ENCODE measurements at places on chromosomes 3 and 15.
A peak's percentile ranks its signal among the peaks of the same experiment; 100 is the strongest.

DNA sequence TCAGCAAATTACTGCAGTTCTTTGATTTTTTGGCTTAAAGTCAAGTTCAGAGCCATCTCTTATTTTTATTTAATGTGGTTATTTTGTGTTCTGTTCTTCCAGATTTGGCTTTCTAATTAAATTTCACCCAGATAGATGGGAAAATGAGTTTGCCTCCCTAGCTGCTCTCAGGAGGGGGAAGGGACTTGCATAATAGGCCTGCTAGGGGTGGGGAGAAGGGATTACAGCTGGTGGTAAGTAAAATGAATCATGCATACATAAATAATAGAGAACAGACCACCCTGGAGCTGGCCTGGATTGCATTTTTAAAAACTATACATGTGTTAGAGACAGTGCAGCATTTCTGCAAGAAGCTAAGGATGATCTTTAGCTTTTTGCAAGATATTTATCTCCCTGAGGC is 3.9 kb upstream of the PXYLP1 start:
- no peak for DNase-seq

GRCh38 chr3:71064956-71065763 is 518.4 kb downstream of the FOXP1 start:
- DNase-seq, result peak; percentile 75

- DNase-seq, result no peak
Observed at GRCh38 chr3:51927061-51927977, 14.4 kb downstream of the RRP9 start.

DNA sequence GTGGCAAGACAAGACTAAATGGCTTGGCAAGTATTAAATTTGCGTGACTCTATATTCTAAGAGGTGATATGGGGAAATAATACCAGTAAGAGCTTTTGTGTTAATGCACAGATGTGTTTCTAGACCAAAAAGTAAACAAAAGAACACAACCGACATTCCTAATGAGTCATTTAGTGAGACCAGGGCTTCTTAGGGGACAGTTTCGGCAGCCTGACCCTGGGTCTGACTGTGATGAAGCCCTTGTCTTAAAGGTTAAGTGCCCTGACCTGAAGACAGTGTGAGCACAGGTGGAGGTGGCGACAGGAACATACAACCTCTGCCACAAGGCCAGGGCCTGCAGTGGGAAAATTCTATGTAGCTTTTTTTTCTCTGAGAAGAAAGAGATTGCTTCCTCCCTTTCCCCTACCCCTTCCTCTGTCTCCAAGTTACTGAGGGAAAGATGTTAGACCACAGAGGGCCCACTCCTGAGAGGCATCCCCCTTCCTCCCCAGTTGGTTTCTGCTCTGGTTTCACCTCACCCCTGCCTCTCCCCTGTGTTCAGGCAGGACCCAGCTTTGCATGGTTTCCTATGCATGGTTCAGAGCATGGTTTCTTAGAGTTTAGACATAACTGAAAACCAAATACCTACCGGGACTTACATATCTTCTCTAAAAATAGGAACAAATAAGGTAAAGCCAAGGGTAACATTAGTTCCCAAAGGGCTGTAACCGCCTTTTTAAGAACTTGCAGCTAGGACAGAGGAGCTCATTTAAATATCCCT is 24.8 kb upstream of the CMTM7 start:
- DNase-seq, result no peak

GRCh38 chr3:58074116-58074715 is 66.0 kb downstream of the FLNB start:
- DNase-seq, result no peak

DNA sequence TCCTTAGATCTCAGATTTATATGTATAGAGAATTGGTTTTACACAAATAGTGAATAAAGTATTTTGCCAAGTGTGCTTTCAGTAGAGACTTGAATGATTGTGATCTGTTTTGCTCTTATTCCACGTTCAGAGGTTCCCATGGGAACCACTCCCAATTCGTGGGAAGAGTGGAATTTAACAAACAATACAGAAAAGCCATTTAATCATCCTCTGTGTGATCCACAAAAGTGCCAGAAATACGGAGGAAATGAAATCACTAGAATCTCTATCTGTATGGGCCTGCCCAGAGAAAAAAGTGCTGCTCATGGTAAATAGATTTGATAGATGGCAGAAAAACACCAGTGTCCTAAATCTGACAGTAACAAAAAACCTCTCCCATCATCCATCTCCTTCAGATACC is 56.0 kb downstream of the CNTN4 start:
- no peak for DNase-seq

GRCh38 chr3:79423417-79423816 is 344.4 kb downstream of the ROBO1 start:
- no peak for DNase-seq

GRCh38 chr15:83248151-83249029 is 36.1 kb downstream of the BNC1 start:
- peak; percentile 10 for DNase-seq

DNA sequence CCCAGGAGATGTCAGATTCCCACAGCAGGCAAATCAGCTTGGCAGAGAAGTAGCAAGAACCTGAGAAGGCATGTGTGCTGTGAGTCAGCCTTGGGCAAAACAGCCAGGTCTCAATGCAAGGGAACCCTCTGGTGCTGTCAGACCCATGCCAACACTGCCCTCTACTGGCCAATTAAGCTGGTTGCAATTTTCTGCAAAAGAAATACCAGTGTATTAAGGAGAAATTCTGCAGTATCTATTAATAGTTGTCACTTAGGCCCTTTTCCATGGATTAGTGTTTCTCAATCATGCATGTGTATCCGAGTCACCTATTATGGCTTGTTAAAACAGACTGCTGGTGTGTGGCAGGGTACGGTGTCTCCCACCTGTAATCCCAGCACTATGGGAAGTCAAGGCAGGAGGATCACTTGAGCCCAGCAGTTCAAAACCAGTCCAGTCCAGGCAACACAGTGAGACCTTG is 26.2 kb downstream of the MAP4 start:
- peak; percentile 78 for DNase-seq

GRCh38 chr3:23856286-23856685 is 50.5 kb downstream of the UBE2E1 start:
- no peak for DNase-seq

DNA sequence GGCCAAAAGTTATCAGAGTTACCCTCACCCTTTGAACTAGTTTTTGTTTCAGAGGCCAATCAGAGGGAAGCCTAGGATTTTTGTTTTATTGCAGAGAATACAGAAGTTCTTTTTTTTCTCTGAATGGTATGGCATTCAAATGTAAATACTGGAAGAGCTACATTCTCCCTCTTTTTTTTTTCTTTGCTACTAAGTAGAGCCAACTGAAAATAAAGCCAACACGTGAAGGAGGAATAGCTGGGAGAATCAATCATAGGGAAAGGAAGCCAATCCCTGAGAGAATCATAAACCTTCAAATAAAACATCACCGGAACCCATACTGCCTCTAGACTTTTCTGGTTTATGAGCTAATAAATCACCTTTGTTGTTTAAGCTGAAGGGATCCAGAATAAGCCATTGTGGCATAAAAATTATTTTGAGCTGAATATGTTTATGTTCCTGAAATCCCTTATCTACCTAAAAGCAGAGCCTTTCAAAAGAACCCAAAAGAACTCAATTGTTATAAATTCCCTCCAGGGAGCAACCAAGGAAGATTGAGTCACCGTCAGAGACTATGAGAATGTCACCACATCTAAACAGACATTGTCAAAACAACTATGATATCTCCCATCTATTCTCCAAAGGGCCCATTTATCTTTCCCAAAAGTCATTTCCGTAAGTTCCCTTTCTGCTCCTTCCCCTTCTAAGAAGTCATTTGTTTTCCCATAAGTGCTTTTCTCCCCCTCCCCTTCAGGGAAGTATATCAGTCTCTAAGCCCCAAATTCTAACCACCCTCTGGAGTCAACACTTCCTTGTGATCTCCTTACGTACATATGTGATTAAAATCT is 3.8 kb upstream of the ZNF280D start:
- DNase-seq, result no peak

- DNase-seq, result no peak
Observed at GRCh38 chr3:34219556-34219955, 421.1 kb downstream of the PDCD6IP start.

- no peak for DNase-seq
Observed at GRCh38 chr3:95123104-95123503, 1060.2 kb downstream of the NSUN3 start.

- no peak for DNase-seq
Observed at GRCh38 chr3:118501152-118501551, 533.5 kb downstream of the IGSF11 start.

DNA sequence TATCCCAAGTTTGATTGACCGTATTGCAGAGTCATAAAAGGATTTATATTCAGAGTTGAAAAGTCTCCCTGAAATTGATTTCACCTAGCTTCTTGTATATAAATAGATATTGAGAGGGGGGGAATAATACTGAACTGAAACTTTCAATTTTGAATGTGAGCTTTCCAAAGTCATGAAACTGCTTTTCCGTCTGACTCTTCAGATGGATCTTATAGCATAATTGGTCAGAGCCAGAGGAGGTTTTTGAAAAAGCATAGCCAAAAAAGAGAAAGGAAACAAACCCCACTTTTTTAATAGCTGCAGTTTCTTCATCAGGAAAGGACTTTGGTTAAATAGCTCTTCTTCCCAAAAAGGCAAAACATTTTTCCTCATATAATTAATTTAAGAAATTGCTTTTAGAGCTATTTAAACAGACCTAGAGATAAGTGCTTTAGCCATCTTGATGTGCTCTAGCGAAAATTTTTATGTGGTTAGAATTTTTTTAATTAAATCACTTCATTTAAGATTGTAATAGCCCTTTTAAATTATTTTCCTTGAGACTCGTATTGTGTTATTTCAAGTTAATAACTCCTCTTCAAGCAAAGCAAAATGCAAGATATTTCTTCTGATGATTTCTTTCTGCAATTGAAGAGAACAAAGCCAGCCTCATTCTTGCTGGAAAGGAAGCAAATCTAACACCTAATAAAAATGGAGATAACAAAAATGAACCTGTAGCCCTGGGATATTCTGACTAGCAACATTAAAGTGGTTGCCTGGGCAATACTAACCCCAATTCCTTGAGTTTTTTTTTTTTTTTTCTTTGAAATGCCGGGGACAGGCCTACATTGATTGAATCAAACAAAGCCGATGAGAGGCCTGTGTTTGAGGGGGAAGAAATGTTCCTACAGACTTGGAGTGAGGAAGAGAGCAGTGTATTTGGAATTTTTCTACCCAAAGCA is 173.6 kb downstream of the PTPRG start:
- no peak for DNase-seq

DNA sequence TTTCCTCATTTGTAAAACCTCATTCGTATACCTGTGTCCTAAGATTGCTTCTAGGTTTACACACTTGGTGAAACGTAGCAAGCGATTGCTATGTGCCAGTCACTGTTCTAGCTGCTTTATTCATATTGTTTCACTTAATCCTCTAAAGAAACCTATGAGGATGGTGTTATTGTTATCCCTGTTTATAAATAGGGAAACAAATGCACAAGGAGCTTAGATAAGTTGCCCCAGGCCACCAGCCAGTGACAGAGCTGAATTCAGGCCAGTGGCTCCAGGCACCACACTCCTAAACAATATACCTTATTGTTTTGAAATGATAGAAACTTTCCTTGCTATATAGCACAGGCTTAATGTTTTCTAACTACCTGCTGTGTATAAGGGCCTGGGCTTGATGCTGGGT is 44.0 kb downstream of the LPP start:
- DNase-seq, result no peak

GRCh38 chr3:53473422-53473821 is 21.0 kb upstream of the CACNA1D start:
- no peak for DNase-seq

GRCh38 chr3:98540346-98540745 is 8.6 kb downstream of the GPR15 start:
- no peak for DNase-seq

- DNase-seq, result no peak
Observed at GRCh38 chr3:31035681-31036080, 141.2 kb upstream of the GADL1 start.

DNA sequence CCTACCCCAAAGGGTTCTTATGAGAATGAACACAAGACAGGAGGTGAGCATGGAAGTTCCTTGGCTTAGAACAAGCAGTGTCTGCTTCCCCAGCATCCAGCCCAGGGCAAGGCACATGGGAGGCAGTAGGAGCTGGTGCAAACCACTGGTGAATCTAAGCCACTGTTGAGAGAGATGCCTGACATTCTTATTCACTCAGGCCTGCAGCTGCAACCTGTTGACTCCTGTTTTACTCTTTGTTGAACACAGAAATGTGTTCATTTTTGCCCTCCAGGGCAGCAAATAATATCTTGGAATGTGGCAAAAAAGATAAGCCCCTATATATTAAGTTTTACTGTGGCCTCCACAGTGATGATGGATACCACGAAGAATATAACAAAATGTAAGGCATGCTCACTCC is 8.9 kb upstream of the PAK6 start:
- no peak for DNase-seq

- no peak for DNase-seq
Observed at GRCh38 chr3:127615631-127616305, 13.2 kb upstream of the PODXL2 start.

DNA sequence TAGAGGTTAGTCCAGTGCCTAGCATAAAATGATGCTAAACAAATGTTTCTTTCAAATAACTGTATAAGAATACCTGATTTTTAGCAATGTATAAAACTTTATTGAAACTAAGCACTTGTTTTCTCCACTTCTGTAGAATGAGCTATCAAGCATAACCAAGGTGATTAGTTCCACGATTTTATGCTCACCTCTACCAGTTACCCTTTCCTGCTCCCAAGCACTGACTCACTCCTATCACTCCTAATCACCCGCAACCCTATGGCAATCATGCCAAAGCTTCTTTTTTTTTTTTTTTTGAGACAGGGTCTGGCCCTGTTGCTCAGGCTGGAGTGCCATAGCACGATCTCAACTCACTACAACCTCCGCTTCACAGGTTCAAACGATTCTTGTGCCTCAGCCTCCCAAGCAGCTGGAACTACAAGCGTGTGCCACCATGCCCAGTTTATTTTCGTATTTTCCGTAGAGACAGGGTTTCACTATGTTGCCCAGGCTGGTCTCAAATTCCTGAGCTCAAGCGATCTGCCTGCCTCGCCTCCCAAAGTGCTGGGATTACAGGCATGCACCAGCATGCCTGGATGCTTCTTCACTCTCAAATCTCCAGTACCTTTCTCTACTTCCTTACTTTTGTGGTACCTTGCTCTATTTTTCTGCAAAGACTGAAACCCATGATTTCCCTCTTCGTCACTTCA is 3.9 kb downstream of the HSPBAP1 start:
- DNase-seq, result no peak

- DNase-seq, result no peak
Observed at GRCh38 chr15:39579487-39580116, 1.3 kb upstream of the THBS1 start.

GRCh38 chr3:127694467-127695215 is 21.9 kb downstream of the ABTB1 start:
- peak; percentile 69 for DNase-seq
